ENCODE measurements at places on chromosomes 13 and 19. TPM values are rescaled to one million over a fixed set of nuclear protein-coding genes. Genes with fewer than 3 reads are reported as not detected.

NEK5 gene
- total RNA-seq: 0.44 TPM

SIGLEC7 gene
- total RNA-seq: 0.40 TPM

CEACAM4 gene
- total RNA-seq: not detected

KIR3DL2 gene
- total RNA-seq: not detected

RSPH6A gene
- total RNA-seq: 0.09 TPM

GSX1 gene
- not detected for total RNA-seq

LILRB3 gene
- 1.4 TPM for total RNA-seq

LYL1 gene
- 5.0 TPM for total RNA-seq

WDR87 gene
- total RNA-seq: under 0.01 TPM

TEX29 gene
- 0.22 TPM for total RNA-seq

DIRAS1 gene
- 0.84 TPM for total RNA-seq

ZNF429 gene
- 12.9 TPM for total RNA-seq

SHANK1 gene
- 12.1 TPM for total RNA-seq

CYP2A7 gene
- total RNA-seq: not detected

All from muscle of leg (tissue), 16 donors.